ENCODE measurements at places on chromosomes 6 and 20. TPM values are rescaled to one million over a fixed set of nuclear protein-coding genes. Genes with fewer than 3 reads are reported as not detected.
A peak's percentile ranks its signal among the peaks of the same experiment; 100 is the strongest.

GRCh38 chr20:21357844-21358243 is 39.5 kb downstream of the NKX2-4 start:
- H3K27ac ChIP-seq = no peak overlapping the region
- DNase-seq = no peak
- no peaks in the 10 kb centered on the region for H3K27me3 ChIP-seq
- H3K4me1 ChIP-seq = peaks cover 26% of the 10 kb centered on the region
- no peak overlapping the region for H3K4me3 ChIP-seq

DNA sequence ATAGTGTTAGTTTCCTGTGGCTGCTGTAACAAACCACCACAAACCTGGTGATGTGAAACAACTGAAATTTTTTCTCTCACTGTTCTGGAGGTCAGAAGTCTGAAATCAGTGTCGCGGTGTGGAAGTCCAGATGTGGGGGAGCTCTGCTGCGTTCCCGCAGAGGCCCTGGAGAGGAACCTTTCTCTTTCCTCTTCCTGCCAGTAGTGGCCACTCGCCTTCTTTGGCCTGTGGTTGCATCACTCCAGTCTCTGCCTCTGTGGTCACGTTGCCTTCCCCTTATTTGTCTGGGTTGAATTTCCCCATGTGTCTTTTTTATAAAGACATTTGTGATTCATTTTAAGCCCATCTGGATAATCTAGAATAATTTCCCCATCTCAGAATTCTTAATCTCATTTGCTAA is 295.5 kb upstream of the FLRT3 start:
- H3K36me3 ChIP-seq = no peaks in the 10 kb centered on the region
- no peaks in the 10 kb centered on the region for H3K27me3 ChIP-seq
- H3K4me1 ChIP-seq = no peaks in the 10 kb centered on the region
- no peak for DNase-seq
- no peak overlapping the region for H3K4me3 ChIP-seq
- H3K27ac ChIP-seq = no peak overlapping the region

- H3K4me3 ChIP-seq = no peak overlapping the region
- H3K27ac ChIP-seq = no peak overlapping the region
- no peaks in the 10 kb centered on the region for H3K36me3 ChIP-seq
- H3K4me1 ChIP-seq = no peaks in the 10 kb centered on the region
Measured at GRCh38 chr6:141744194-141744925, 388.4 kb upstream of the GJE1 start.

DNA sequence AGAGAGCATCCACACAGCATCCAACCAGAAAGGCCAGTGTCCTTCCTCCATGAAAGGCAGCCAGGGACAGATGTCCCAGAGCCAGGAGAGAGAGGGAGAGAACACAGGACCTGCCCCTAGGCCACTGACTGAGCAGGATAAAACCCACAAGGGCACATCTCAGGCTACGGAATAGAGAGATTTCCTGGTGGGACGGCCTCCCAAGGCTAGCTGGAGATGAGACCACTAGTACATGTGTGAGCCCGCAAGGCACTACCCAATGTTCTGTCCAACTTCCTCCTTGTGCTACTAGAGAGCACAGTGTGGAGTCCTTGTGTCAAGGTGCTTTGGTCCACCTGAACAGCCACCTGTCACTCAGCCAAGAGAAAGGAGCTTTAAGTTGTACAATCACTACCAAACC is 44.2 kb downstream of the PLCG1 start:
- H3K4me3 ChIP-seq = no peak overlapping the region
- H3K36me3 ChIP-seq = no peaks in the 10 kb centered on the region
- DNase-seq = no peak
- no peaks in the 10 kb centered on the region for H3K4me1 ChIP-seq

DNA sequence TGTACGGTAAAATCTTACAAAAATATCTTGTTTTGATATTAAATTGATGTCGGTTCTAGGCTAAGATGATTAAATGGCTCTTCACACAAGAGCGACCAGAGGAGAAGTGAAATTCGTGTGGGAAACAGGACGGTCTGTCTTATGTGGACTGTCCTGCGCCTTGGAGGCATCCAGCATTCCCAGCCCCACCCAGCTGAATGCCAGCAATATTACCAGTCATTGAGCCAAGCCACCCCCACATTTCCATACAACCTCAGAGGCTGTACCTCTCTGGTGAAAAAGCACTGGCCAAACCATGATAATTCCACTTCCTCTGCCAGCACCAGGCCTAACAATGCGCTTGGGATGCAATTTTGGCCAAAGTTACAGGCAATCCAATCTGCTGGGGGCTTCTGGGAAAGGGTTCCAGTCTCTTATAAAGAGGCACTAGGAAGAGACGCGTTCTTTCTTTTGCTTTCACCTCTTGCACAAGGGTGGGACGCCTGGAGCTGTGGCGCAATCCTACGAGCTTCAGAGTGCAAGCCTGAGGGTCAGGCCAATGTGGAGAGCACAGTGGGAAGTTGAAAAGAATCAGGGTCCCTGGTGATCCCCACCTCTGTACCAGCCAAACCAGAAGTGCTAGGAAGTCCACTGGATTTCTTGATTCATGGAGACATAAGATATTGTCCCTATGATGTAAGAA is 213.1 kb downstream of the PREX1 start:
- no peak overlapping the region for H3K27ac ChIP-seq
- H3K4me1 ChIP-seq = no peaks in the 10 kb centered on the region
- no peak overlapping the region for H3K4me3 ChIP-seq
- no peaks in the 10 kb centered on the region for H3K36me3 ChIP-seq
- no peak for DNase-seq

DNA sequence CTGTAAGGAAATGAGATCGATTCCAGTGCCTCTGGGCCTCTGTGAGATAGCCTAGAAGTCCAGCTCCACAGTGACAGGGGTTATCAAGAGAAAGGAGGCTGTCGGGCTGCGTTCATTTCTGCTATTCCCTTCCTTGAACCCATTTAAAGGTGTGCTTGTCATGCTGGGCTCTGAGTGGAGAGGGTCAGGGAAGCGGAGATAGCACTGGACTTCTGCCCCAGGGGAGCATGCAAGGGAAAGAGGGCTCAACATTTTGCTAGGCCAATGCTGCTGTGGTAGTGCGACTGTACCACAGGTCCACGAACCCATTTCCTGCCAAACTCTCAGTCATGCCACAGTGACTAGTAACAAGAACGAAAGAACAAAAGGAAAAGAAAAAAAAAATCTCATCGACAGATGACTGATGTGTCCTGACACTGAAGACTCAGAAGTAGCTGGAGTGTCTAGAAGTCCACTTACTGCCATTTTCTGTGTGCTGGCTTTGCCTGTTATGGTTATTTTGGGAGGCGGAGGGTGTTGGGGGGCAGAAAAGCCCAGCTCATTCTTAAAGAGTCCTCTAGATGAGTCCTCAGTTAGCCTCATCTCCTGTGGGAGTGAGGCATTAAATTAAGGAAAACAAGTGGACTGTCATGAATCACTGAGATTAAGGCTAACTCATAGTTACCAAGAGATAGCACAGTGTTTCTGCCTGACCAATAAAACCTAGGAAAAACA is 8.1 kb downstream of the NEDD9 start:
- no peaks in the 10 kb centered on the region for H3K27me3 ChIP-seq
- H3K4me3 ChIP-seq = peak overlapping the region; percentile 46
- peak overlapping the region; percentile 50 for H3K27ac ChIP-seq

ZFP64 gene
- total RNA-seq = 8.5 TPM

RNF144B gene
- total RNA-seq = 53.7 TPM

ESR1 gene
- 7.3 TPM for total RNA-seq

PIM1 gene
- total RNA-seq = 71.7 TPM

LPIN3 gene
- 4.4 TPM for total RNA-seq

Measured in spleen (tissue), 13 donors.